Left renal pelvis (tissue), 4 donors: ENCODE measurements at places on chromosomes 3 and 15. TPM values are rescaled to one million over a fixed set of nuclear protein-coding genes. Genes with fewer than 3 reads are reported as not detected.

MYH15 gene
- 0.32 TPM for polyA plus RNA-seq

CTXN2 gene
- polyA plus RNA-seq, result 0.09 TPM

ONECUT1 gene
- not detected for polyA plus RNA-seq

ANKRD34C gene
- 0.11 TPM for polyA plus RNA-seq

ZNF662 gene
- polyA plus RNA-seq, result 30.3 TPM

EPB42 gene
- 1.2 TPM for polyA plus RNA-seq

GMNC gene
- polyA plus RNA-seq, result 0.63 TPM

DNA sequence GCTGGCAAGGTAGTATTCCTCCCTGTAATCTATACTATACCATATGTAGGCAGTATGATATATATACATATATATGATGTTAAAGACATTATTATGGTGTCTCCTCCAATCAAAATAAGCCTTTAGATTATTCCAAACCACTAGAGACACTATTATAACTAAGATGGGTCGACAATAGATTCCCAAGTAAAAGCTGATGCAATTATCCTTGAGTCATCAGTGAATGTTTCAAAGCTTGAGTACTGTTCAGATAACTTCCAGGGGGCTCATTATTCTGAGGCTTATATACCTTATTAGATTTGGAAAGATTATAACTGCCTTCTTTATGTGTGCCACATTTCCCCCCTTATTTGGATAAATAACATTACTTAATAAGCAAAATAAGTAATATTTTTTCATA lies 11.9 kb upstream of the C3orf38 start:
- DNase-seq, result no peak

GRCh38 chr15:73892446-73893226 lies 19.3 kb downstream of the TBC1D21 start:
- DNase-seq, result no peak

DNA sequence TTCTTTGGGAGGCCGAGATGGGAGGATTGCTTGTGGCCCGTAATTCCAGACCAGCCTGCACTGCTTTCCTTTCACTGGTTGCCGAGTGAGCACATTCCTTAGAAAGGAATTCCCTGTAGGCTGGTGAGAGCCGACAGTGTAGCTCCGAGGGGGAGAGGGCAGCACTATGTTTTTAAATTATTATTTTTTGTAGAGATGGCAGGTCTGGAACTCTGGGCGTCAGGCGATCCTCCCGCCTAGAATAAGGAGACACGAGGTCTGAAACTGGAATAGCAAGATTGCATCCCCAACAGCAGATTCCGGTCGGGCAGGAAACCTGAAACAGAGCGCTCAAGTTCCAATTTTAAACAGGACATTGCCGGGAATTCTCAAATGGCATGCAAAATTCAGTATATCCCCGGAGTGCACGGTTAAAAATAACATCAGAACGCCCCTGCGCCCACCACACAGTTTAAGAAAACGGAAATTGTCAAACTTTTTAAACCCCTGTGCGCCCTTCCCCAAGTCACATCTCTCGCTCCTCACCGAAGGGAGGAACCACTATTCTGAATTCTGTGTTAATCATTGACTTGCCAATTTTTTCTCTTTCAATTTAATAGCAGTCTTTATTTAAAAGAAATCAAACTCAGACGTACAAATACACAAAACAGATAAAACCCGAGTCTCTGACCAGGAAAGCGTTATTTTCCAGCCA lies 643 bp upstream of the RNU5B-1 start:
- DNase-seq, result no peak

DNA sequence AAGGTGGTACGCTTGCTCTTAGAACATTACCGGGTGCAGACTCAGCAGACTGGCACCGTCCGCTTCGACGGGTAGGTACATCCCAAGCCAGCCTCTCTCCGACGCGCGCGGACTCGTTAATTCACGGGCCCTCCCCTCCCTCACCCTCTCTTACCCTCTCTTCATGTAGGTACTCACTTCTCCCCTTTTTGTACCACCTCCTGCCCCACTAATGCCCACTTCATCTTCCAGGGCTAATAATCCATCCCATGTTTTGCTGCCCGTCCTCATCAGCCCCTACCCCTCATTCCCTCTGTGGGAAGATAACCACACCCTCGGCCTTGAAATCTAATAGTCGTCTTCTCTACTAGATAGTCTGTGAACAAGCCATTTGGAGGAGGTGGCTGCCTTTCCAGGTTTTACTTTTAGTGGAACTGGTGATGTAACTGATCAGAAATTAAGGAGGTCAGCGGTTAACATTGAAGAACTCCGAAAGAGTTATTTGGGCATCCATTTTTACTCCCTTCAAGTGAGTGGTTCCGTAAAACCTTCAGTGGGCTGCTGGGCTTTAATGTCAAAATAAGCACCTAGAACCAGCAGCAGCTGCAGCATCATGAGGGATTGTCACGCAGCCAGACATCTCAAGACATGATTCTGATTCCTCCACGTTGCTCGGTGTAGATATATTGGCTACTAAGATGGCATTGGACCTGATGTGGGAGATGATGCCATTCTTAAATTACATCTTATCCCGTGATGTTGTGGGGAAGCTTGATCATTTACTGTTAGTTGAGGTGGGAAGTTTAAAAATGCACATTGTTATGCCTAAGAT lies 1.3 kb downstream of the FEM1B start:
- DNase-seq, result no peak

GRCh38 chr3:194908496-194908895 lies 222.8 kb downstream of the FAM43A start:
- DNase-seq, result no peak

- no peak for DNase-seq
Observed at GRCh38 chr3:195790901-195791300, 20.8 kb downstream of the MUC4 start.

DNA sequence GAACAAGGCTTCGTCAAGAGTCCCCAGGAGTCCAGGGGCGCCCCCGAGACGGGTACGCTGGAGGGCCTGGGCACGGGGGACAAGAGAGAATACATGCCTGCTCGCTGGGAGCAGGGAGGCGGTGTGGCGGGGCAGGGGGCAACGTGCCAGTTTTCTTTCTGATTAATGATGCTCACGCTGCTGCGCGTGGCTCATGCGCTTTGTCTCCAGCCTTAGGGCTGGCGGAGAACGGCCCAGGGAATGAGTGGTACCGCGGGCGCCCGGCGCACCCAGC lies 408 bp upstream of the ARPP21 start:
- no peak for DNase-seq

GRCh38 chr3:8974458-8974857 lies 11.2 kb upstream of the RAD18 start:
- no peak for DNase-seq

- no peak for DNase-seq
Observed at GRCh38 chr3:105608623-105609022, 241.9 kb downstream of the ALCAM start.

DNA sequence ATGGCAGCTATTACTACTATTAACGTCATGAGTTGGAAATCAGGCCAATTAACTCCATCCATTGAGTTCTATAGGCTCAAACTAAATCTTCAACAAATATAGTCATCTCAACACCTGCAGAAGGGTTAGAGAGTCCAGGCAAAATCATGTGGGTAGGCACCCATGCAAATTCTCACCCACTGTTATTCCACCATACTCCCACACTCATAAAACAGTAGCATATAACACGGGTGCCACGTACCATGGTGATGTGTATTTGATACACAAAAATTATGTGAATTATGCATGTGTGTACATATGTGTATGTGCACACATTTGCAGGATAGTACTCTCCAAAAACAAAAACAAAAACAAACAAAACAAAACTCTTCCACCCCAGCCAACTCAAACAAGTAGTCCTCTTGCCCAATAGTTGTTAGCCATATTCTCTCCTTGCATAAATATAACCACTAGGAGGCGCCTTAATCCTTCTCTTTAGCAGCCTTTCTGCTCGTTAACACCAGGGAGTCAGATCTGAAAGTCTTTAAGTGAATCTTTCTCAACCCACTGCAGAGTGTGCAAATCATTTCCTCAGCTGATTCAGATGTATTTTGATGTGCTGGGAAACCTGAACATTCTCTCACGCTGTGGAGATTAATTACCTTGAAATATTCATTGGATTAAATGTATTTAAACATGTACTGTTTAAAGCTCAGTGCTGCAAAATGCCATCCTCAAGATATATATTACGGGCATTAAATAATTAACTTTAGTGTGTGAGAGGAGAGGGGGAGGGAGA lies 38.0 kb upstream of the COPB2 start:
- DNase-seq, result peak; percentile 68

GRCh38 chr3:45546126-45546620 lies 48.4 kb upstream of the LIMD1 start:
- no peak for DNase-seq

DNA sequence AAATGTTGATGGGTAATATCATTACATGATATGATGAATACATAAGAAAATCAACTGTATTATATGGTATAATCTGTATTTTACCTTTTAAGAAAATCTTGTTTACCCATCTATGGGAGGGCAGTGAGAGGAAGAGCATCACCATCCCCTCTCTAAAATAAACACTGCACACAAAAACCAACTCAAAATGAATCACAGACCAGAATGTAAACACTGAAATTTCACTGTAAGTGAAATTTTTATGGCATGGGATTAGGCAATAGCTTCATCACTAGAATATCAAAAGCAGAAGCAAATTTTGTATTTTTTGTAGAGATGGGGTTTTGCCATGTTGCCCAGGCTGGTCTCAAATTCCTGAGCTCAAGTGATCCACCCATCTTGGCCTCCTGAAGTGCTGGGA lies 26.2 kb downstream of the IFT80 start:
- no peak for DNase-seq

DNA sequence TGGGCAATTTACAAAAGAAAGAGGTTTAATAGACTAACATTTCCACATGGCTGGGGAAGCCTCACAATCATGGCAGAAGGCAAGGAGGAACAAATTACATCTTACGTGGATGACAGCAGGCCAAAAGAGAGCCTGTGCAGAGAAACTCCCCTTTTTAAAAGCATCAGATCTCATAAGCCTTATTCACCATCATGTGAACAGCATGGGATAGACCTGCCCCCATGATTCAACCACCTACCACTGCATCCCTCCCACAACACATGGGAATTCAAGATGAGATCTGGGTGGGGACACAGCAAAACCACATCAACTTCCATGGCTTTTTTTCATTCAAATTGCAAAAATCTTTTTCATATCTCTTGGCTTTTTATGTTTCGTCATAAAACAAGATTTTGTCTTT lies 67.6 kb upstream of the GADL1 start:
- no peak for DNase-seq

DNA sequence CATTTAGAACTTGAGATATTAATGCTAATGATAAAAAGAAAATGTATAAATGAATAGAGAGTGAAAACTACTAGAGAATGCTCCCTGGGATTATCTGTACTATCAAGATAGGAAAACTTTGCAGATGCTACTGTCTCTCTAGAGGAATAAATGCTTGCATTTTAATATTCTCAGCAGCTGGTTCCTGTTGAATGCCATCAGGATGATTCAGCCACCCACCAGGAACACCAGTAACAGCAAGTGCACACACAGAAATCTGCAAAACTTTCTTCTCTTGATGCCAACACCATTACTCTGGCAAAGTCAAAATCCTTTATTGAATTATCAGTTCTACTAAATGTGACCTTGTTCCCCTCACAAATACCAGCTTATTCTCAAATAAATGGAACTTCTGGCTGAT lies 148.4 kb downstream of the TIGIT start:
- no peak for DNase-seq

DNA sequence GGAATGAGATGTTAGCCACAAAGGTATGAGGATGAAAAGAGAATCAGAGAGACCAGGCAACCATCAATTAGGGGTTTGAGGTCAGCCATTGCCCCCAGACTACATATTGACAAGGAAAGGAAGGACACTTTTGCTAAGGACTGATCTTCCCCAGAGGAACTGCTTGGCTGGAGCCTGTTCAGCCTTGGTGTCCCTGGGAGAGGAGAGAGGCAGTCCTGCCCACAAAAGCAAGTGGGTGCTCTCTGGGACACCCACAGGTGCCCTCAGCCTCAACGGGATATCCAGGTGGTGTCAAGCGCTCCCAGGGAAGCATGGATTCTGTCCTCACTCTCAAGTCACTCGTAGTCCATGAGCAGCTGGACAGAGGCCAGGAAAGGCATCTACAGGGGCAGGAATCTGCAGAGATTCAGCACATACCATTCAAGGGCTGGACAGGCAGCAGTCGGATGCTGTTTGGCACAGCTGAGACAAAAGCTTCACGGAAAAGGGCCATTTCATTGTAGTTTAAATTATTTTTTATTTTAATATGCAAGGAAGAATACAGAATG lies 166.2 kb downstream of the UACA start:
- no peak for DNase-seq

DNA sequence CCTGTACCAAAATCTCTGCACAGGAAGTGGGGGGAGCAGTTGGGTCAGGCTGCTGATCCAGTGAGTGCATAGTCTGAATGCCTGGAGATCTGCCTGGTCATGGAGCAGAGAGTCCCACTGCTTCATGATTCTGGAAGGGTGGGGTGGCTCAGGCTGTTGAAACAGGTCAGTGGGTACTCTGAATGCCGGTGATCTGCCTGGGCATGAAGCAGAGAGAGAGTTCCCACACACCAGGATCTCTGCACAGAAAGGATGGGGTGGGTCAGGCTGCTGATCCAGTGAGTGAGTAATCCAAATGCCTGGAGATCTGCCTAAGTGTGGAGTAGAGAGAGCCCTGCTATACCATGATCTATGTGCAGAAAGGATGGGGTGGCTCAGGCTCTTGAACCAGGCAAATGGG lies 16.1 kb upstream of the GCSAM start:
- no peak for DNase-seq

DNA sequence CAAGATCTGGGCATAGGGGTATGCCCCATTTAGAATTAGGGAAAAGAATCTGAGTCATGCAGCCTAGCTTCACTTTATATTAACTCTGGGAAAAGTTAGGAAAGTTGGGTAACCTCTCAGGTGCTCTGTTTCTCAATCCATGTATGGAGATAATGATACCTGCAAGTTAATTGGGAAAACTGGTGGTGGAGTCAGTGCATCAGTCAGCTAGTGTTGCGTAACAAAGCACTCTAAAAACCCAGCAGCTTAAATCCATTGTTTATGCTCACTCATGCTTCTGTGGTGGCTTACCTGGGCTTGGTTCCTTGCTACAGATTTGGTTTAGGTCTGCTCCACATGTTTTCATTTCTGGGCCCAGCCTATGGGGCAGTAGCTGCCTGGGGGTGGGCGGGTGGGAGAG lies 91.0 kb downstream of the SMAD3 start:
- DNase-seq, result no peak

DNA sequence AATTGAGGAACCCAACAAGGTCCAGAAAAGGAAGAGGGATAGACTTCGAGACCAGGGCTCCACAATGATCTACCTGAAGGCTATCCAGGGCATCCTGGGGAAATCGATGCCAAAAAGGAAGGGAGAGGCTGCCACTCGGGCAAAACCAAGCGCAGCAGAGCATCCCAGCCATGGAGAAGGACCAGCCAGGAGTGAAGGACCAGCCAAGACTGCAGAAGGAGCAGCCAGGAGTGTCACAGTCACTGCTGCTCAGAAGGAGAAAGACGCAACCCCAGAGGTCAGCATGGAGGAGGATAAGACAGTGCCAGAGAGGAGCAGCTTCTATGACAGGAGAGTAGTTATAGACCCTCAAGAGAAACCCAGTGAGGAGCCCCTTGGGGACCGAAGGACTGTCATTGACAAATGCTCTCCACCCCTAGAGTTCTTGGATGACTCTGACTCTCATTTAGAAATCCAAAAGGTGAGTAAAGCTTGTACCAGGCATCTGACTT lies 12.0 kb downstream of the TATDN2 start:
- no peak for DNase-seq

GRCh38 chr3:46361408-46362283 lies 7.7 kb downstream of the CCR2 start:
- DNase-seq, result no peak

GRCh38 chr15:72141171-72142084 lies 23.2 kb downstream of the SENP8 start:
- no peak for DNase-seq

GRCh38 chr15:89406940-89407607 lies 72.5 kb upstream of the POLG start:
- DNase-seq, result no peak
